ENCODE measurements at places on chromosomes 1 and 21. TPM values are rescaled to one million over a fixed set of nuclear protein-coding genes. Genes with fewer than 3 reads are reported as not detected.

Gene MIA3
- 46.4 TPM for total RNA-seq

Gene PCP4
- total RNA-seq = not detected

Gene SUSD4
- total RNA-seq = under 0.01 TPM

Gene USH2A
- not detected for total RNA-seq

Gene TRIM45
- total RNA-seq = 1.3 TPM

Gene RNU1-3
- 5,329 TPM for total RNA-seq

Gene ZNF684
- total RNA-seq = 3.8 TPM

Gene UBASH3A
- total RNA-seq = not detected

Gene VANGL2
- total RNA-seq = not detected
